ENCODE measurements at places on chromosomes 6 and 20.

GRCh38 chr6:125216015-125216414 lies 62.4 kb downstream of the TPD52L1 start:
- ATAC-seq: no peak

DNA sequence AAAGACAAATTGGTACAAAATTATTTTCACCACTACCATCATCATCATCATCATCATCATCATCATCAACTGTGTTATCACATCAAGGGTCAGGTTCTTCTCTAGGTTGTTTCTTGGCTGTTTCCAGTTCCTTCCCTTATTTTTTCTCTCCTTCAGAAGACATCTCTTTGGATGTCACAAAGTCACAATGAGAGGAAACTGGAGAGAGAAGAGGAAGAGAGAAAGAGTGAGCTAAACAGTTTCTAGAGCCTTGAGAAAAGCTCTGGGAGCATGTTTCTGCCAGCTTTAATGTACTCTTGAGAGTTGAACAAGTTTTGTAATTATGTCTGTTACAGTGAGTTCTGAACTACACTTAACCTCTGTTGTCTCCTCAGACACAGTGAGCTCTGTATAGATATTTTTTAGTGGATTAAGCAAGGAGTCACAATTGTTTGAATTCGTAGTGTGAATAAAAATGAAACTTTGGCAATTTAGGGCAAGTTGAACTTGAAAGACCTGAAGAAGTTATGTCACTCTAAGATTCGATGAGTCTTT lies 123.0 kb upstream of the AKIRIN2 start:
- no peak for ATAC-seq

DNA sequence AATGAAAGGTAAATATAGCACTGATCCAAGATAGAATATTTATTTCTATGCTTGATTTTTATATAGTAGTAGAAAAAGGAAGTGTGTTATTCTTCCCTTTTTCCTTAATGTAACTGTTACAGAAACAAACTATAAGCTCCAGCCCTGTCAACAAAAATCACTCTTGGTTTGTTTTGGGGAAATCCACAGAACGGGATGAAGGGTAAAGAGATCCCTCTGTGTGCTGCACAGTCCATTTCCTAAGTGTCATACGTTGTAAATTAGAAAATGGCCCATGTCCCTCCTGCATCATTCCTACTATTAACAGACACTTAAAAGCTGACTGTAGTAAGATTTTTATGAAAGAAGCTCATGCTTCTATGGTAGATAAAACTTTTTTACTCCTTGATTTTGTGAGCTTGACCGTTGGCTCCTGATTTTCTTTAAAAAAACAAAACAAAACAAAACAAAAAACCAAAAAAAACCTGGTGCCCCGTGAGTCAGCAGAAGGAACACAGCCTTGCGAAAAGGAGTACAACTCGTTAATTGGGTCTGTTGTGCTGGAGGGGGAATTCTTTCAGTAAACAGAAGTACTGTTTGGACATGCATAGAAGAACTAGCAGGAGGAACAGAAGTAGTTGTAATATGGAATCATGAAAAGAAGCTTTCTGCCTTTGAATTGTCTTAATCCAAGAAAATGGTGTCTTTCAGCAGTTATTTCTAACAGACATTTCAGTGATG lies 67.5 kb downstream of the RTN4IP1 start:
- no peak for ATAC-seq

DNA sequence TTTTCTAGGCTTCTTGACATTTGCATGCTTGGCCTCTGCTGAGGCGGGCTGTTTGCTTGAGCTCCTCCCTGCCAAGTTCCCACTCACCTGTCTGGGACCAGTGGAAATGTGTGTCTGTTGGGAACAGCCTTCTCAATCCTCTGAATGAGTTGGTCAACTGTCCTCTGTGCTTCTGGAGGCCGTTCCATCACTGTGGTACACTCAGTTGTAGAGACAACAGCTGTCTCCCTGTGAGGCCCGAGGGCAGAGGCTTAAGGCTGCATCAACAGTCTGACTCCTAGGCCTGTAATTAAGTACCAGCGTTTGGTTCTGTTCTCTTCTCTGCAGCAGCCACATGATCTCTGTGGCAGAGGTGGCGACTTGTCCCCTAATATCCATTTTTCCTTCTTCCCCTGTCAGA lies 110.9 kb downstream of the CDC5L start:
- ATAC-seq: no peak

- no peak for ATAC-seq
These were observed 16.6 kb upstream of the ZNF76 start for GRCh38 chr6:35242906-35243305.

All from motor neuron (in vitro differentiated cells).